ENCODE measurements at places on chromosomes 1 and 21. TPM values are rescaled to one million over a fixed set of nuclear protein-coding genes. Genes with fewer than 3 reads are reported as not detected.

Gene LRRC41
- 55.8 TPM for total RNA-seq

Gene C8B
- total RNA-seq = not detected

Gene NDUFS2
- 147 TPM for total RNA-seq

Gene ANGPTL7
- 5.2 TPM for total RNA-seq

Gene EPB41
- 37.6 TPM for total RNA-seq

Gene OR2T11
- not detected for total RNA-seq

Gene ROR1
- total RNA-seq = 7.8 TPM

Gene SPRR5
- total RNA-seq = not detected

Gene SMCP
- total RNA-seq = not detected
